Glutamatergic neuron (in vitro differentiated cells): ENCODE measurements at places on chromosomes 3 and 15.

DNA sequence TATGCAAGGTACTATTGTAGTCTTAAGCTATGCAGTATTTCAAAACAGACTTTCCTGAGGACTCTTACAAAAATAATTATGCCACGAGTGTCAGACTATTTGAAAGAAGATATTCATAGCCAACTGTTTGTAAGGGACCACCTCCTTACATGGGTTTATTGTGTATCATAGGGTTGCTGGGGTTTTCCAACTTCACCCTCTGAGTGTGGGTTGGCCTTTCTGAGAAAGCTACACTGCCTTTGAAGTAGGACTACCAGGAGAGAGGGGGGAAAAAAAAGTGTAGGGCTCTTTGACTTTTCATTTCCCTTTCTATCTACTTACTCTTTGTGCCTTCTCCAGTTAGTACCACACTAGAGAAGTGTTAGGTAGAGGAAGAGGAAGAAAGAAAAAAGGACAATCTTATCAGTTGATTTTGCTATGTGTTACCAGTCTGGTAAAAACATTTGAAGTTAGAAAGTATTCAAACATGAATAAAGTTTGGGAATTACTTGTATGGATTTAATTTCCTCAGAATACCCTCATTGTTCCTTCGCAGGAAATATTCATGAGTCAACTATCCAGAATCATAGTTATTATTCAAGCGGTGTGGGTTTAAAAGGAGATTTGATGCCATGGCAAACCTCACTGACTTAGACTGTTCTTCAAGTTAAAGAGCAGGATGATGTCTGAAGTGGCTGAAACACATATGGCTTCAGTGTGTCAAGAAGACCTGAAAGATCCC, 329.3 kb upstream of the THBS1 start:
- no peak for DNase-seq

DNA sequence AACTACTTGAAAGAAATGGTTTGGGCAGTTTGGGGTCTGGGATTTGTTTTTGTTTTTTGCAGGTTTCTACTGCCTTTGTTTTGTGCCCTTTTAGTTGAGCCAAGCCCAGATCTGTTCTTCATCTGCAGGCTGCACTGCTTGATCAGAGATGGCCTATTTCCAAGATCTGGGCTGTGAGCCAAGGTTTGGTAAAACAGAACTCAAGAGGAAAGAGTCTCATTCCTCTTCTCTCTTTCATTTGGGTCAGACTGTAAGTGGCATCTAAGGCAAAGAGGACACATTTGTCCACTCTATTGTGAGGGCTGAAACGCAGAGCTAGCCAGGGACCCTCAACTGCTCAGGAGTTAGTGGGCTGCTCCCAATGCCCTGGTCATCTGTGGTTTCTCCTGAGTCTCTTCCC, 104.4 kb upstream of the UBE3A start:
- DNase-seq, result no peak

DNA sequence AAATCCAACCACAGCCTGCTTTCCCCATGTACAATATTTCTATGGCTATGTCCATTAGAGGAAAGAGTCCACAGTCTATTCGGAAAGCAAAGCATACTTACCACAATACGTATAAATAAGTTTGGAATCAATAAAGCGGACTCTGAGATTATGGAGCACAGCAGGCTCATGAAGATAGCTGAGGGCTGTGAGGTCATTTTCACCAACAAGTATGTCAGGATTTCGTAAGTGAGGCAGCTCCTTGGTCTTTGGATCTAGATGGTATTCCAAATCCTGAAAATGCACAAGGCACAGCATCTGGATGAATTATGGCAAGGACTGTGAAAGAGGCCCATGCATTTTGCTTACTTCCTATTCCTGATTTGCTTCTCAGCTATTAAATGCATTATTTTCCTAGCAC, 100.4 kb downstream of the MYO5A start:
- DNase-seq, result no peak

DNA sequence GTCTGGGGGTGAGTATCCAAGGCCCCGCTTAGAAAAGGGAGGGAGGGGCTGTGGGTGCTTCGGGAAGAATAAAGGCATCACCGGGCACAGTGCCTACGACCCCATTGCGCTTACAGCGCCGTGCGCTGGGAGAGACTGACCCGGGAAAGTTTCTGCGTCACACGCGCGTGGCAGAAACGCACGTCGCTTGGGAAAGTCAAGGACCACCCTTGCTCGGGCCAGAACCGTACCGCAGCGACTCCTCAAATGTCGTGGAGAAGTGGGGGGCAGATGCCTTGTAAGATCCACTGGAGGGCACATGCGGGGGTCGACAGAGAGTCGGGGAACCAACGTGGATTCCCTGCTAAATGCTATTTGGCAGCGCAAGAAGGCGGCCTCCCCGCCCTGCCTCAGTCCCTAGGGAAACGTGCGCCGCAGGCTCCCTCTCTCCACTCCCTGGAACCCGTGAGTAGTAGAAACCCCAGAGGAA, 2.4 kb downstream of the ADAMTS9 start:
- DNase-seq, result no peak

DNA sequence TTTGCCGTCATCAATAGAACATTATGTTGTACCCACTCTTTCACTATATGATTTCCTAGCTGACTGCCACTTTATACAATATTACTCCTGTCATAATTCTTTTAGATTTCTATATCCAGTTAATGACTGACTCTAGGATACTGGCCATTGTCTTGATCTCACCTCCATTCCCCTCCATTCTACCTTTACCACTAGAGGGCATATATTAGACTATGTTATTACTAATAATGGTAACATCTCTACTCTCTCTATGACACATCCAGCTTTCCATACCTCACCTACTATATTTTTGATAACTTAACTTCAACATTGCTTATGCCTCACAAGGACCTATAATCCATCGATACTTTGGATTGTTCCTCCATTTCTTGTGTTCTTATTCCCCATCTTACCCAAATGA, 31.4 kb upstream of the POU1F1 start:
- DNase-seq, result no peak

GRCh38 chr15:79032656-79033055, 57.9 kb downstream of the RASGRF1 start:
- no peak for DNase-seq

- no peak for DNase-seq
Observed at GRCh38 chr3:64759811-64760210, 72.0 kb upstream of the ADAMTS9 start.

GRCh38 chr3:39221141-39221530, 28.7 kb upstream of the XIRP1 start:
- no peak for DNase-seq

- no peak for DNase-seq
Observed at GRCh38 chr3:60309539-60310268, 941.5 kb downstream of the FHIT start.

DNA sequence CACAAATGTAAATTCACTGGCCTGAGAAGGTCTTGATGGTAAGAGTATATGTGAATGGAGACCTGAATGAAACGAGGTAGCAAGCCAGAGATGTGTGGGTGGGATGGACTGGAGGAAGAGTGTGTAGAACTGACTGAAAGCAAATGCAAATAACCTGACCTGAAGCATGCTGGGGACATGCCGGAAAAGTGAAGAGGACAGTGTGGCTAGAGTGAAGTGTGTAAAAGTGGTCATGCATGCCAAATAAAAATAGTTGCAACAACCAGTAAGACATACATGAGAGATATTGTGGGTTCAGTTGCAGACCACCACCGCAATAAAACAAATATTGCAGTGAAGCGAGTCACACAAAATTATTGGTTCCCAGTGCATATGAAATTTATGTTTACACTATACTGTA, 82.3 kb downstream of the LPP start:
- DNase-seq, result no peak

DNA sequence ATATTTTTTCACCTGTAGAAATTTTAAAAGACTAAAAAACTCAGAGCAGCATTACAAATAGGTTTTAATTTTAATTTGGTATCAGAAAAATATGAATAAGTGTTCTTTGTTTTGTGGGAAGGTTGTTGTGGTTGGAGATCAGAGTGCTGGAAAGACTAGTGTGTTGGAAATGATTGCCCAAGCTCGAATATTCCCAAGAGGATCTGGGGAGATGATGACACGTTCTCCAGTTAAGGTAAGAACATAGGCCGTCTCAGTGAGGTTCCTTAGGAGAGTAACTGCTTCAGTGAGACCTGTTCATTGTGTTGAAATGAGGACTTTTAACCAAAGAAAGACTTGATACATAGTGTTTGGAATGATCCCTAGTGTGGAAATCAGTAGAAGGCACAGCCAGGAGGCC, 44.8 kb downstream of the OPA1 start:
- DNase-seq, result no peak

DNA sequence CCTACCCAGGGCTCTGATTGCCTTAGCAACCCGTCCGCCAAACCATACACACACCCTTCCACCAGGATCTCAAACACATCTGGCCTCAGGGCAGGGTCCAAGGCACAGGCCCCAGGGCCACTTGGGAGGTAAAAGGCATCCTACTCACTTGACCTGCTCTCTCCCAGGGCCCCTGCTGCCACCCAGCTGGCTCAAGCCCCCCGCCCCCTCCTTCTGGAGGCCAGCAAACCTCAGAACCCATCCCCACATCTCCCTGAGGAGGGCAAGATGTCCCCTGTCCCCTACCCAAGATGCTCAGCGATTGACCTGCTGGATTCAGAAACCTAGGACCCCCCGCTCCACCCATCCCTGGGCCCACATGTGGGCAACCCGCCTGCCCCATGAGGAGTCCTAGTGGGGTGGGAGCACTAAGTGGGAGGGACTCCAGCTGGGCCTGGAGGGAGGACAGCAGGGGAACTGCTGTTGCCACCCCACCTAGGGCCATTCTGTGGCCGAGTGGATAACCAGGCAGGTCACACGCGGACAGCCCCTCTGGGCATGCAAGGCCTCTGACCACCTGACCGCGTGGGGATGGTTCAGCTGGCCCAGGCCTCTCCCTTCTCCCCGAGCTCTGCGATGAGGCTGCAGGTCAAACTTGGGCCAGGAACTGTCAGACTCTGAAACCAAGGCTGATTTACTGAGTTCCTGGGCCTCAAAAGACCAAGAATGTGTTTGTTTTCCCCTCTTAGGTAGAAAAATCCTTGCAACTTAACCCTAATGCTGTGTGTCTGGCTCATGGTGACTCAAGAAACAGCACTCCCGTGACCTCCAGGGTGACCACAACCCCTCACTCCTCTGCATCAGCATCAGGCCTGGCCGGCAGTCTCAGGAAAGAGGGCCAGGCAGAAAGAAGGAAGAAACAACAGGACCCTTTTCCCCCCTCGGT, 4.2 kb downstream of the MFGE8 start:
- DNase-seq, result no peak

GRCh38 chr3:132253262-132253878, 63.8 kb upstream of the ACP3 start:
- DNase-seq, result no peak

- DNase-seq, result no peak
Observed at GRCh38 chr3:155070932-155071387, 9.2 kb upstream of the MME start.

GRCh38 chr15:59703979-59704796, 15.1 kb upstream of the BNIP2 start:
- DNase-seq, result no peak

GRCh38 chr3:144162042-144162441, 190.4 kb downstream of the DIPK2A start:
- DNase-seq, result no peak

GRCh38 chr3:182947888-182948287, 32.5 kb downstream of the DCUN1D1 start:
- DNase-seq, result no peak

DNA sequence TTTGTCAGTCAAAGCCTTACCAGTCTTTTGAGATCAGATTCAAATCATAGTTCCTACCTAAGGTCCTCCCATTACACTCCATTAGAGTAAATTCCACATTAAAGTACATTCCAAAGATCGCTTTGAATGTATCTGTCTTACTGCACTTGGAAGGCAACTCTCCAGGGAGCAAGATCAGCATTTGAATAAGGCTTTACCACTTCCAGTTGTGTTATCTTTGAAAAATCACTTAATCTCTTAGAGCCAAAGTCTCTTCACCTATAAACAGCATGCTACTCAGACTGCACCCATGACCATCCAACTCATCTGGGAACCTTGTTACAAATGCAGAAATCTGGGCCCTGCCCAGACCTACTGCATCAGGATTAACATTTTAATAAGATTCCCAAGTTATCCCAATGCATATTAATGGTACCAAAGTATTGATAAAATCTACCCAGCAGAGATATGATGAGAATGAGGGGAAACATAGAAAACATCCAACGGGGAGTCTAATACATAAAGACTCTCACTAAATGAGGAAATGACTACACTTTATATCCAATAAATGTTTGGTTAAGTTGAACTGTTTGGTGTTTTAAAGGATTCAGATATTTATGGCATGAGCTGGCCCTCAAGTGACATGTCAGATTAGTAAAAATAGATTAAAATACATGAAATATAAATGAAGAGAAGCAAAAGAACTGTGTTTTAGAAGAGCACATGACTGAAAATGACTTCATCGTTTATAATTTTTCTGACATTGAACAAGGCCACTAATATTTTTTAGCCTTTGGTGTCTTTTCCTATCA, 75.9 kb downstream of the TNIK start:
- no peak for DNase-seq

DNA sequence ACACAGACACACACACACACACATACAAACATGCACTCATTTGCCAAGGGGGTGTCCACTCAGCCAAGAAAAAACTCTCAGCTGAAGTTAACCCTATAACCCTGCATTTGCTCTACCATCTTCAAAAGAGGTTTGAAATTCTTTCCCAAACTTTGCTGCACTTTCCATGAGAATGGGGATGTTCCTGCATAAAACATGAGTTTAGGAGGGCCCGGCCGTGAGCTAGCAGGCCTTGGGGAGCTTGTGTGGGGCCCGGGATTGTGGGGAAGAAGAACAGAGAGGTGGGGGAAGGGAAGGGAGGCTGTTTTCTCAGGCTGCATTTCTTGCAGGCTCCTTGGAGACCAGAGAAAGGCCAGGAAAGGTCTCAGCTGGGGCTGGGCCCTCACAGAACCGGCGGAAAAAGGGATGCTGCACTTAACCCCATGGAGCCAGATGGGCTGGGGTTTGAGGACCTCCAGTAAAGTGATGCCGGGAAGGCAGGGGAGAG, 40.8 kb downstream of the SEMA5B start:
- DNase-seq, result no peak

GRCh38 chr3:63927422-63928280, 15.5 kb upstream of the SCAANT1 start:
- DNase-seq, result no peak

- no peak for DNase-seq
Observed at GRCh38 chr15:98758224-98758623, 109.9 kb downstream of the IGF1R start.

- no peak for DNase-seq
Observed at GRCh38 chr3:174438501-174439145, 420.5 kb upstream of the NAALADL2 start.

- DNase-seq, result no peak
Observed at GRCh38 chr3:187641320-187642016, 28.7 kb downstream of the SST start.
